ENCODE measurements at places on chromosomes 7 and 10.

GRCh38 chr7:79455173-79455790 is 1.8 kb upstream of the MAGI2 start:
- DNase-seq: peak; percentile 14

- no peak for DNase-seq
These were observed 34.6 kb downstream of the PLXNA4 start for GRCh38 chr7:132541656-132542055.

- DNase-seq: no peak
These were observed 11.4 kb upstream of the KCTD7 start for GRCh38 chr7:66617295-66617694.

DNA sequence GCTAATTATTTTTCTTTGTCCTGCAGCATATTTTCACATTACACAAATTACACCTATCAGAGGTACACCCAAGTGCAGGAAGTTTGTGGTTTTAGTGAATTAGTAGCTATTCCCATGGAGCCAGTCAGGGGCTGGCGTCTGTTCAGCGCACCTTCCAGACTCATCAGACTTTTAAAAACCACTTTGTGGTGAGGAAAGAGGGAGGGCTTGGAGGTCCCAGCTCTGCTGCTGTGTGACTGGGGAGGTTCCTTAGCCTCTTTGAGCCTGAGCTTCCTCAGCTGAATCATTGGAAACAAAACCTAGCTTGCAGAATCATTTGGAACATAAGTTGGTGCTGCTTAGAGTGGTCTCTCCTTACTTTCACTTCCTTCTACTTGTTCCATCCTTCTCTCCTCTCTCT is 175.4 kb downstream of the SORCS3 start:
- DNase-seq: no peak

DNA sequence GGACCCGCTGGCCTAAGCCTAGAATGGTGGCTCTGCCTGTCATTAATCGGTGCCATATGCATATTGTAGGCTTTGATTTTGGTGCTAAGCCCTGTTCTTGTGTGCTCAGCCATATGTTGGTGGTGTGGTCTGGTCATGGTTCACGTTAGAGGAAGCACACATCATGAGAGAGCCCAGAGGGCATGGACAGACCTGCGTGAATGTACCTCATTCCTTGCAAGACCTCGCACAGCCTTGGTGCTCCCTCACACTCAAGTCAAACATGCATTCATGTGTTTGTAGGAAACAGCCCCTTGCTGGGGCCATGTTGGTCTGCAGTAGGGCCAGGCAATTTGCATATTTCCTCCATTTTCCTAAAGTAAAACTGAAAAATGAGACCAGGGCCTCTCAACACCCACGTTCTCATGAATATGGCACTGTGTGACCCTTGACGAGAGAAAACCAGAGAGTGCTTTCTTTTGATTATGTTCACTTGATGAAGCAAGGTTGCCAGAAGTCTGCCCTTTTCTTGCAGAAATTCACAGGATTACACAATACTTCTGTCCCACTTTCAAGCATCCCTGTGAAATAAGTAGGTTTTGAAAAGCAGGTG is 268.7 kb downstream of the CELF2 start:
- no peak for DNase-seq

Measured in left ventricle myocardium inferior (tissue), 1 donor.